ENCODE measurements at places on chromosomes 7 and 10.

DNA sequence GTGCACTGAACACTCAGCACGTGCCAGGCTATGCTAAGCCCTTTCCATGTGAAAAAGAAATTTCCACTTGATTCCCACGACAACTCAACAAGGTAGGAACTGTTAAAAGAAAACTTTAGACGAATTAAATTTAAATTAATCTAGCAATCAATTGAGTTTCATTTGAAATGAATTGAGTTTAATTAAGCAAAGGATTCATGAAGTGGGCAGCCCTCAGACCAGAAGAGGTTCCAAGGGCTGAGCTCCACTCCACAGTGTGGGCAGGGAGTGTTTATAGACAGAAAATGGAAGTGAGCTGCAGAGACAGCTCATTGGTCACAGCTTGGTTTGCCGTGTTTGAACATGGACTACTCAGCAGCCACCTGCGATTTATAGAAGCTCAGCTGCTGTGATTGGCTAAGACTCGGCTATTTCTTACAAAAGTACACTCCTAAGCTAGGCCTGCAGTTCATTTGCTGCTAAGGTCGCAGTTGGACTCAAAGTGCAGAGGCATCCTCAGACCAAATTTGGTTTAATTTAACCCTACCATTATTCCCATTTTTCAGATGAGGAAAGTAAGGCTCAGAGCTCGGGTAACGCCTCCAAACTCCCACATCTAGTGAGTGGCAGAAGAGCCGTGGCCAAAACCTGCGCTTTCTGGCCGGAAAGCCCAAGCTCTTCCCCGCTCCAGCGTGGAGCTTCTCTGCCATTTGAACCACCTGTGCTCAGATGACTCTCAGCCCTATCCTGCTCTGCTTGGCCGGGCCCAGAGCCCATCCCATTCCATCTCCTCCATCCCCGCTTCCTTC, 24.9 kb downstream of the CALML3 start:
- no peak for DNase-seq

DNA sequence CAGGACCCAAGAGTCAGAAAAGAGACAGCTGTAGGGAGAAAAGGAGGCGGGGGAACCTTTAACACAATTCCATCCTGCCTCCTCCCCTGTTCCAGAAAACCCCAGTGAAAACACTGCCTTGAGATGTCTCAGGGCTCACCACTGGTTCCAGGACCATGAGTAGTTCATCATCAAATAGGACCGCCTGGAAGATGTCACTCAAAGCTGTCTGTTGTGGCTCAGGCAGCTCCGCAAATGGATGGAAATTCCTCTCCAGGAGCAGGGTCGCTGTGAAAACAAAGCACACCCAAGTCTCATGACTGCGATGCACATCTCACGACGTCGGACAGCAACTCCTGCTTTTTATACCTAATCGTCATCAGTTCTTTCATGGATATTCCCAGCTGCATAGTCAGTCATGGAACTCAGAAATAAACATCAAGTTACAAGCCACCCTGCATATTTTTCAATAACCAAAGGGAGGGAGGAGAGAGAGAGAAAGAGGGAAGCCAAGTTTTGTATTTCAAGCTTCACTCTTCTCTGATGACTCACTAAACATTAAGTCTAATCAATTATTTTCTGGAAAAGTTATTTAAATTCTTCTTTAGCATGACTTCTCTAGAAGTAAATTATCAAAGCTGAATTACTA, 49.2 kb downstream of the GSDME start:
- DNase-seq, result no peak

- DNase-seq, result no peak
Measured at GRCh38 chr10:97763411-97763810, 8.4 kb downstream of the SFRP5 start.

- DNase-seq, result no peak
Measured at GRCh38 chr7:53475776-53476175, 440.3 kb downstream of the POM121L12 start.

DNA sequence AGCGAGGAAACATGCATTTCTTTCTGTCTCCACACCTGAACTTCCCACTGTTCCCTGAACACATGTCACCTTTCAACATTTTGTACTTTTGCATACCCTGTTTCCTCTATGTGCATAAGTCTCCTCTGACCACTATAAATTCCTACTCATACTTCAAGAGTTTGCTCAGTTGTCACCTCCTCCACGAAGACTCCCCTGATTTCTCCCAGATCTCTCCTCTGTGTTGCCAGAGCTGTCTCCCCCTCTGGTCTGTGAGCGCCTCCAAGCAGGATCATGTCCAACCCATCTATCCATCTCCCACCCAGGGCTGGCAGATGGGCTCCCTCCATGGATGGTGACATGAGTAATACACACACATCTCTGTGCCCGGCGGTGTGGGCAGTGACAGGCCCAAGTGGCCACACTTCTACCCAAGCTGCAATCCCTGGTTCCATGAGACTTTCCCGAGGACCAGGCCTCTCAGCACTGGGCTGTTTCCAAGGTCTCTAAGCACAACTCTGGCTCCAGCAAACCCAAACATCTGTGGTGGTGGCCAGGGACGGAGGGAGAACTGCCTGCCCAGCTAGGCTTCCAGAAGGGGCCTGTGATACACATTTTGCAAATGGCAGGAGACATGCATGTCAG, 135.9 kb downstream of the GRID1 start:
- no peak for DNase-seq

DNA sequence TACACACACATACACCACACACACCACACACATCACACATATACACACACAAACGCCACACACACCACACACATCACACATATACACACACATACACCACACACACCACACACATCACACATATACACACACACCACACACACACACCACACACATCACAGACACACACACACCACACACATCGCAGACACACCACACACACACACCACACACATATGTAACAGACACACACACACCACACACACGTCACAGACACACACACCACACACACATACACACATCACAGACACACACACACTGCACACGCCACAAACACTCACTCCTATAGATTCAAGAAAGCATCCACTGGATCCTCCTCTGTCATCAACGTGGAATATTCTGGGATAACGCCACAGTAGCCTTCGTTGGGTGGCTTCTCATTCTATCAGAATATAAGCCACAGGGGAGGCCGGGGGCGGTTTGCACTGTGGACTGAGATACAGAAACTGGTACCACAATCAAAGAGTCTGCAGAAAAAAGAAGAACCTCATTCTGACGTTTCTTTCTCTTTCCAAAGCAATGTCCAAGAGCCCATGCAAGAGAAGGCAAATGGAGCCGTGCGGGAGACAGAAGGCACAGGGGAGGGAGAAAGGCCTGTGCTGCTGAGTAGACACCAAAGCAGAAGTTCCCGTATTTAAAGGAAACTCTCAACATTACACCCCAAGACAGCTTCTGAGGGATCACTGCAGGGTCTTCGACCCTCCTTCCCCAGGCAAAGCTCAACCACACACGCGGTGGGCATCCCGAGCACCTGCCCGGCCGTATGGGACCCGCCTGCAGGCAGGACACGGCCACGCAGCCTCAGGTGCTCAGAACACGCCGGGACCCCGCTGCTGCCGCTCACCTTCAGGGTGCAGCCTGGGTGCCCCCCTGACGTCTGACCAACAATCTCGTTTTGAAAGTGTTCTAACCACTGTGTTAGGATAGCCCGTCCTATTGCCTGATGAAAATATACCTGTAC, 321.2 kb downstream of the DNAJB6 start:
- no peak for DNase-seq

DNA sequence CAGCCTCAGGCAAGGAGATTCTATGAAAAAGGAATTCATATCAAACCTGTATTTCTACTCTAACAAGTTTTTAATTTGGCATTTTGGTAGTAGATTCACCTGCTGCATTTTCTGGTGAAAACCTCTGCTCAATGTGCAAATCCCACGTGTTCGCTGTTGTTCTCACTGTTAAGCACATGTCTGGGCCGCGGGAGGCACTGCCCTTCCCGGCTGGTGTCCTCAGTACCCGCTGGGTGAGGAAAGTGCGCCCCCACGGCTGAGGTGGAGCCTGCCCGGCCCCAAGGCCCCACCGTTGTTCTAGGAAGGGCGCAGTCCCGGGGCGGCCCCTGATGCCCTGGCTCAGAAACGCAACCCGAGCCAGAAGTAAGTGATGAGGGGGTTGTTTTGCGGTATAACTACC, 193.4 kb upstream of the VWC2 start:
- no peak for DNase-seq

DNA sequence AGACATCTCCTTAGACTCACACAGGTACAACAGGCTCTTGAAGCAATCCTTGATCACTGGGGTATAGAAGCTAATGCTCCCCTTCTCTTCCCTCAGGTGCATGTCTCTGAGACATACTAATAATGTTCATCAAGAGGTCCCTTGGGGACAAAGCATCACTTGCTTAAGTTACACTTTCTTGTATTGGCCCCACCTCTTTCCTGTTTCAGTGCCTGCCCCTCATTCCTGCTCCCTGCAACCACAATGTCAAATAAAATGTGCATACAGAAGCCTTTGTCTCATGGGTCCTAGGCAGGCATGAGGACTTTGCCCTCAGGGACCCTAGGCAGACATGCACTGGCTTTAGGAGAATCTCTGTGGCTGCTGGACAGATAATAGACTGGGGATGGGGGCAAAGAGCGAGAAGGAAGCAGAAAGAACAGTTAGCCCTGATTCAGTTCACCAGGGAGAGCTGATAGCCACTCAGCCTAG, 175.0 kb upstream of the NPY start:
- DNase-seq, result no peak

GRCh38 chr7:148901178-148901577, 17.1 kb upstream of the EZH2 start:
- no peak for DNase-seq

DNA sequence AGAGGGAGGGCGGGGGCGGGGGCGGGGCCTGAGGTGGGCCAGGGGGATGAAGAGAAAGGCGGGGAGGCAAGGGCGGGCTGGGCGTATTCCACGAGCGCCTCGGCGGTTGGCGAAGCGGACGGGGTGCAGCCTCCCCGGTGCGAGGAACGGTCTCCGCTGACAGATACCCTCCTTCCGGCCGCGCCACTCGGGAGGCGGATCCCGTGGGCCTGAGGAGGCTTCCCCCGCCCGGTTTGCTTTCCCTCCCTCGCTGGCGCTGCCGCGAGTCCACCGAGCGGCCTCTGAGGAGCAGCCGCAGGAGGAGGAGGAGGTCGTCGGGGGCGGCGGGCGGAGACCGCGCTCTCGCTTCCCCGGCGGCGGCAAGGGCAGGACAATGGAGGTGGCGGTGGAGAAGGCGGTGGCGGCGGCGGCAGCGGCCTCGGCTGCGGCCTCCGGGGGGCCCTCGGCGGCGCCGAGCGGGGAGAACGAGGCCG, at the start of gene TRIM24:
Gene TRIM24 (plus strand): TSS at position 84 of the 473 bp plus-strand sequence. CDS start 290 bp downstream, at position 374.
- no peak for DNase-seq

DNA sequence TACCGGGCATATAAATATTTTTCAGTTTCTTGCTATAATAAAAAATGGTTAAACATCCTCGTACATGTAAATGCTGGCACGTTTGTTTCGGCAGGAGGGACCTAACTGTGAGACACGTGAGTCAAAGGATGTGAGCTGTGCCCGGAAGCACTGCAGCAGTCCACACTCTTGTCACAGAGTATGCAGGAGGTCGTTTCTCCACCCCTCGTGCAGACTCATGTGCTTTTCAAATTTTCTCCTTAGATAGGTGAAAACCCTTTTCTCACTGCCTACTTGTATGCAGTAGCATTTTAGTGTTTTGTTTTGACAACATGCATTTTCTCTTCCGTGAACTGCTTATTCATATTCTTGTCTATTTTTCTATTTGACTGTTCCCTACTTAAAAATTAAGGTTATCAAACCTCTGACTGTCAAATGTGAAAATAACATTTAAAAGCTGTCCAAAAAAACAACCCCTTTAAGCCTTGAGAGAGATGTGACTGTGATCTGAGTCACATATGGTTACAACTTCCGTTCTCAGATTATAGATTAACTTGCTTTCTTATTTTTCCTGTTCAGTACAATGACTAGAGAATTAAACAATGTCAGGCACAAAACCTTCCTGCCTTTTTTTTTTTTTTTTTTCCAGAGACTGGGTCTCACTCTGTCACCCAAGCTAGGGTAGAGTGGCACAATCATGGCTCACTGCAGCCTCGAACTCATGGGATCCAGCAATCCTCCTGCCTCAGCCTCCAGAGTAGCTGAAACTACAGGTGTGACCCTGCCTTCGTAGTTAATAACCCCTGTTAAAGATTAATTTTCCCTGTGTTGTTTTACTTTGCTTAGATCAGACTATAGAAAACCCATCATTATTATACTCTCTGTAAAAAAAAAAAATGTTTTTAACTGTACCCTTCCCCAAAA, 45.1 kb downstream of the DPY19L1 start:
- no peak for DNase-seq

DNA sequence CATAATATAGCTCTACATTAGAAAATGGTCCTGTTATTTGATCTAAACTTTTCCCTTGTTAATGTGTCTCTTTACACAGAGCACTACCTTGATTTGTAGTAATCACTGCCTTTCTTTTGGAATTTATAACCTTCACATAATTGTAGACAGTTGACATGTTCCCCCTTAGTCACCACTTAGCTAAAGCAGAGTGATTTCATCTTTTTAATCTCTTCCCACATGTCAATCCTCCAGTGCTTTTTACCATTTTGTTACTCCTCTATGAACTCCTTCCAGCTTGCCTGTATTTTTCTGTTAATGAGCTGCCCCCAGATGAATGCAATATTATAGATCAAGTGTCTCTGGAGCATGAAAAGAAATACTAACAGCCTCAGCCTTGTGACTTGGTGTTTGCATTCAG, 2.6 kb upstream of the PPP1R3A start:
- DNase-seq, result no peak
